NCI-H2227 treated with DMSO at 0.1 percent for 48 hours (cell line): ENCODE measurements at places on chromosomes 1 and 21.

DNA sequence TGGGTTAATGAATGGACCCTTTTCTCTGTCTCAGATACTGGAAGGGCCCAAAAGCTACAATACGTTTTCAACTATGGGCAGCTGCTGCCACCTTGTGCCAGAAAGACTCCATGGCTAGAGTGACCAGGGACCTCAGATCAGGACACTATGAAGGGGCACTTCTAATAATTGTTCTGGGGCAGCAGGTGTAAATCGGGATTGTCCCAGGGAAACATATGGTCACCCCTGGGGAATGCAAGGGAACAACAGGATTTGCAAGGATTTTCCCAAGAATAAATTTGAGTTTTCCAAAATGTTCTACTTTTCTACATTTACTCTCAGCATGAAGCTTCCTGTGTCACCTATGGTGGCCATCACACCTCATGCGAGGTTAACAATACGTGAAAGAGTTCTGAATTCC lies 12.0 kb upstream of the FCAMR start:
- DNase-seq = no peak

GRCh38 chr1:118081387-118081786 lies 103.6 kb downstream of the SPAG17 start:
- DNase-seq = no peak

GRCh38 chr1:173017792-173018191 lies 32.9 kb downstream of the TNFSF18 start:
- no peak for DNase-seq

DNA sequence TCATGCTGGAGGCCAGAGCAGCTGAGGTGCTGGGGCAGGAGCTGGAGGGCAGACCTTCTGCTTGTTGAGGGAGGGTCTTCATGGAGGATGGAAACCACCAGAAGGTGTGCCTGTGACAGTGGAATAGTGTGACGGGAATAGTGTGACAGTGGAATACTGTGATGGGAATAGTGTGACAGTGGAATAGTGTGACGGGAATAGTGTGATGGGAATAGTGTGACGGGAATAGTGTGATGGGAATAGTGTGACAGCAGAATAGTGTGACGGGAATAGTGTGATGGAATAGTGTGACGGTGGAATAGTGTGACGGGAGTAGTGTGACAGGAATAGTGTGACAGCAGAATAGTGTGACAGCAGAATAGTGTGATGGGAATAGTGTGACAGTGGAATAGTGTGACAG lies 325.1 kb downstream of the HHAT start:
- DNase-seq = no peak

- no peak for DNase-seq
Measured at GRCh38 chr1:193592317-193592716, 405.9 kb upstream of the B3GALT2 start.

DNA sequence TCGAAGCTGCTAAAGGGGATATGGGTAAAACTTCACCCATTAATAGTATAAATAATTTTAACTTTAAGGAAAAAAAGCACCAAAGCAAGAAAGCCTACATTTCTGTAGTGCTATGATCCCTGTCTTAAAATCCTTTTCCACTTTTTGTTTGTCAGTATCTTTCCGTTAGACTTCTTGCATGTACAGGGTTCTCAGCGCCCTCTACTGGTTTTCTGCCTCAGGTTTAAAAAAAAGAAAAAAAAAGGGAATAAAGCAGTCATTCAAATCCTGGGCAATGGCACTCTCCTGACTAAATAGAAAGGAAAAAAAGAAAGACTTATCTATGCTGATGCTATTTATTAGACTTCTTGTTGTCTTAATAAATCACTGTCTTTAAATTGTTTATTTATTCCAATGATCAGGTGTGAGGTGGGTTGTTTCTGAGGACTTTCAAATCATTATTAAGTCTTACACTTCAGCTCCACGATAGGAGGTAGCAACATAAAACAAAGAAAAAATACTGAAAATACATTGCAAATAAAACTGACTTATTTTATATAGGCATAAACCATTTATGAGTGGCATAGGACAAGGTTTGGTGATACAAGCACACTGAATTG lies 475.4 kb upstream of the NR5A2 start:
- peak; percentile 81 for DNase-seq

GRCh38 chr1:51515312-51515960 lies 3.6 kb downstream of the EPS15 start:
- DNase-seq = no peak

- no peak for DNase-seq
Measured at GRCh38 chr1:39713557-39713956, 22.3 kb upstream of the HPCAL4 start.

GRCh38 chr1:4375812-4376211 lies 278.6 kb upstream of the AJAP1 start:
- no peak for DNase-seq
